ENCODE measurements at places on chromosomes 5 and 9. TPM values are rescaled to one million over a fixed set of nuclear protein-coding genes. Genes with fewer than 3 reads are reported as not detected.

- DNase-seq, result no peak
Observed at GRCh38 chr9:15834541-15834940, 281.7 kb downstream of the CCDC171 start.

Gene MLLT3
- 39.4 TPM for total RNA-seq

Gene SLC1A1
- 6.9 TPM for total RNA-seq

- no peak for DNase-seq
Observed at GRCh38 chr5:132060501-132061161, at the start of gene IL3. Gene IL3 (plus strand): TSS chr5:132060655. CDS start chr5:132060707, 52 bp downstream.

Measured in urinary bladder (tissue), 4 donors.